ENCODE measurements at places on chromosomes 4 and X.

DNA sequence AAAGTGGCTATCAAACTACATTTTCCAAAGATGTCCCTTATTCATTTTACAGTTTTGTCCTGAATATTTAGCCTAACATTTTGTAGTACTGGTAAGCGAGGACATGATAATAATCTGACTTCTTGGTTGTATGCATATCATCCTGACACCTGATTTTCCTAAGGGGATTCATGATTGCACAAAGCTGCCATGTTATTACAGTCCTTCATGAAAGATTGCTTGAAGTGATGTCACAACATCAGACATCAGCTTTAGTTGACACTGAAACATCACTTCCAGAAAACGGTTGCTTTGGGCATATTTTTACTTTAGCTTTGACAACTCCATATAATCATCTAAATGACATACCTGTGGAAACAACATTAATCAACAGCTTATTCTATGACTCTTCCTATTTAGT, 188.7 kb upstream of the PABPC4L start:
- DNase-seq: no peak

DNA sequence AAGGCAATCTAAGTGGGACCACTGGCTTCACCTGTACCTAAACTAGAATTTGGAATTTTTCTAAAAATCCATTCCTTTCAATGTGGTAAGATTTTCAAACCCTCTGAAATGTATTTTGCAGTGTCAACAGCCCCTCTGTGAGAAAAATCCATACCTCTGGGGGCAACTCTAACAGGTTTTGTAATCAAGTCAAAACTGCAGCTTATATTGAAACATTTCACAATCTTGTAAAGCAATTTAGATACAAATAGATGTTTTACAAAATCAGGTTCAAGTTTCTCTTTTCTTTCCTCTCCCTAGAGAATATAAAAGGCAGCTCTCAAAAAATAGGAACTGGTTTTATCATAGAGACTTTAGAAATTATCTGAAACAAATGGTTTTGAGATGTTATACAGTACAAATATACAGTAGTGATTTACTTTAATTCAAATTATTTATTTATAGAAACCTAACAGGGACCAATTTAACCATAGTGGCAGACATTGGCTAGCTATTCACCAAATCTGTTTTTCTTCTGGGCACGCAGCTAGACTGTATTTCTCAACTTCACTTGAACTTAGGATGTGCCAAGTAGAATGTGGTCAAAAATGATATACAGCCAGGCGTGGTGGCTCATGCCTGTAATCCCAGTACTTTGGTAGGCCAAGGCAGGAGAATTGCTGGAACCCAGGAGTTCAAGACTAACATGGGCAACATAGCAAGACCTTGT, 36.3 kb upstream of the SPINK2 start:
- no peak for DNase-seq

DNA sequence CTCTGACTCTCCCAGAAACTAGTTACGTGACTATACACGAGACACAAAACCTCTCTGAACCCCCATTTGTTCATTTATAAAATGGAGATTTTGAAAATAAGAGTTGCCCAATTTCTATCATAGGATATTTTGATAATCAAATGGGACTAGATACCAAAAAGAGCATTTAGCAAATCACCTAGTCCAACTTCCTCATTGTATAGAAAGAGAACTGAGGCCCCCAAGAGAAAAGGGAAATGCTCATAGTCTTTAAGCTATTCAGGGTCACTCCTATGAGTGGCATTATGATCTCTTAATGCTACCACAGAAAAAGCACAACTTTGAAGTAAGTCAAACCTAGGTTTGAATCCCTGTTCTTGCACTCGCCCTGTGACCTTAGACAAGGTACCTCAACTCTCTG, 62.7 kb downstream of the BMP15 start:
- DNase-seq: no peak

DNA sequence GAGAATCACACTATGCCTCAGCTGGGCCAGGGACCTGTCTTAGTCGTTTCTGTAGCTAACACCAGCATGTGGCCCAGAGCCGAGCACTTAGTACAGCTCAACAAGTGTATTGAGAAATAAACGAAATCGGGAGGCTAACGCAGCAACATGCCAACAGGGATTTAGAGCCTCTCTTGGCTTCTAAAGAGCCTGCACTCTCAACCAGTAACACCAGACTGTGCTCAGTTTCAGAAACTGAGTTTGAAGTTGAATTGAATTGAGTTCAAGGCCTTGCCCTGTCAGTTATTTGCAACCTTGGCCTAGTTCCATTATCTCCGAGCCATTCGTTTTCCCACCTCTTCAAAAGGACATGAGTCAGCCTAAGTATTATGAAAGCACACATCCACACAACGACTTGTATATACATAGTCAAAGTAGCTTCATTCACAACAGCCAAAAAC, 71.3 kb upstream of the LDB2 start:
- DNase-seq: no peak

GRCh38 chrX:22516893-22517292, 244.2 kb downstream of the CBLL2 start:
- no peak for DNase-seq

GRCh38 chr4:138696771-138697170, 318.8 kb upstream of the NOCT start:
- DNase-seq: no peak
